ENCODE measurements at places on chromosomes 1 and 21.

DNA sequence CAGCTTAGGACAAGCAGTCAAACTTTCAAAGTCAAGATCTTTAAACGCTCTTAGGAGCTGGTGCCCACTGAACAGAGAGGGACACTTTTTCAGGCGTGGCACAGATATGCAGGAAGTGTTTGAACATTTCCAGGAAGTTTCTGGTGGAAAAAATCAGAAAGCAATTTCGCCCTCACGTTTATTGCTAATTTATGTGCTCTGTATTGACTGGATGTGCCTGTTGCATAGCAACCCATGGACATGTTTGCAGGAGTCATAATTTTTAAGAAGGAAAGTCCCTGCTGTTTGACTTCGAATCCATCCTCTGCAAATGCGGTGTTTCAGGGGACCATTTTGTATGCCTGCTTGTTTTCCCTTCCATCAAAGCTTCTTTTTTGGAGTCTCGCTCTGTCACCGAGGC lies 239.9 kb upstream of the IRF2BP2 start:
- no peak for DNase-seq

GRCh38 chr21:36761685-36762084 lies 62.8 kb downstream of the SIM2 start:
- DNase-seq: no peak

- DNase-seq: no peak
Measured at GRCh38 chr1:44031252-44032169, at the start of gene SLC6A9. Gene SLC6A9, minus strand, starts transcription at chr1:44031462. Its CDS starts 7,185 bp downstream, at chr1:44024277.

DNA sequence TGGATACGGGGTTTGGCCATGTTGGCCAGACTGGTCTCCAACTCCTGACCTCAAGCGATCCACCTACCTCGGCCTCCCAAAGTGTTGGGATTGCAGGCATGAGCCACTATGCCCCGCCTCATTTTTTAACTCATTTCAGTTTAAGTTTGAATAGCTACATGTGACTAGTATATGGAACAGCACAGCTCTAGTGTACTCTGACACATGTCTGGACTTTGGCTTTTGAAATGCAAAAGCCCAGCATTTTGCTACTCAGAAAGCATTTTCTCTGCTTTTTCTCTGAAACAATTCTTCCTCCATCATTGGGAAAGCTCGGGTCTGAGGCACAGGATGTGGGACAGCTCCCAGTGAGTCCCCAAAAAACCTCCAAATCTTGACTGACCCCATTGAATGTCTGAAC lies 4.0 kb upstream of the SSR2 start:
- DNase-seq: no peak
